ENCODE measurements at places on chromosomes 12 and 14.

GRCh38 chr14:32594766-32595165, 265.7 kb downstream of the AKAP6 start:
- no peak for DNase-seq

DNA sequence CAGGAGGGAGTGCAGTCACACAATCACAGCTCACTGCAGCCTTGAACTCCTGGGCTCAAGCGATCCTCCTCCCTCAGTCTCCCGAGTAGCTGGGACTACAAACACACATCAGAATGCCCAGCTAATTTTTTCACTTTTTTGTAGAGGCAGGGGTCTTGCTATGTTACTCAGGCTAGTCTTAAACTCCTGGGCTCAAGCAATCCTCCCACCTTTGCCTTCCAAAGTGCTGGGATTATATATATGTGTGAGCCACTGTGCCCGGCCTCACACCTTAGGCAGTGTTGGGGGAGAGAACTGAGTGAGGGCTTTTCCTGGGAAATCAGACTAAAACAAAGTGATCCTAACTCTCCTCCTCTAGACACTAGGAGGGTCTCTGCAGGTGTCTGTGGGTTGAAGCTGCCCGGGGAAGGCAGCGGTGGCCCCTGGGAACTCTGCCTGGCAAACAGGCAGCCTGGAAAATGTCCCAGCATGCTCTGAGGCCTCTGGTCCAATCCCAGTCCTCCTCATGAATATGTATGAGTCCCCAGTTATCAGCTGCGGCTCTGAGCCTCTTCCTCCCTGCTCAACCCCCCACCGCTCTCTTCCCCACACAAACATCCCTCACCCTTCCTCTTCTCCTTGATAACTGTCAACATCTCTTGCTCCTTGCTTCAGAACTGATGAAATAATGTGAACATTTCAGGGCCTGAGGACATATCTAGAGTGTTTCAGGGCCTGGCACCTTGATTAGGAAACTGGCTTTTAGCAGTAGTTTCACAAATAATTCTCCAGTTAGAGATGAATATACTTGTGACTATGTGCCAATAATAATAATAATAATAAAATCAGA, 7.9 kb upstream of the NAA25 start:
- DNase-seq = peak; percentile 40

GRCh38 chr12:76649099-76649498, 89.5 kb upstream of the OSBPL8 start:
- no peak for DNase-seq

DNA sequence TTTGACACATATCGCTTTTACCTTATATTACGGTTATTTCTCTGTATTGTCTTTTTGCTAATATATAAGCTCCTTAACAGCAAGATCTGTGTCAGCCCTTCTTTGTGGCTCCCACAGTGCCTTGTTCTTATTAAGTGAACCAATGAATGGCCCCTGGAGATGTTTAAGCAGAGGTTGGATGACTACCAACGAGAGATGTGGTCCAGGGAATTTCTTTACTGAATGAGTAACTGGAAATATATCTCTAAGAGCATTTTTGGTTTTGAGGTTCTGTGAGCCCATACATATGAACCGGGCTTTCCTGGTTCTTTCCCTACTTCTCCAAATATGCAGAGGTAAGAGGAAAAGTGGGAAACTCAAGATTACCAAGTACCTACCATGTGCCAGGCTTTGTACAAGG, 23.5 kb downstream of the CALCOCO1 start:
- DNase-seq = no peak

DNA sequence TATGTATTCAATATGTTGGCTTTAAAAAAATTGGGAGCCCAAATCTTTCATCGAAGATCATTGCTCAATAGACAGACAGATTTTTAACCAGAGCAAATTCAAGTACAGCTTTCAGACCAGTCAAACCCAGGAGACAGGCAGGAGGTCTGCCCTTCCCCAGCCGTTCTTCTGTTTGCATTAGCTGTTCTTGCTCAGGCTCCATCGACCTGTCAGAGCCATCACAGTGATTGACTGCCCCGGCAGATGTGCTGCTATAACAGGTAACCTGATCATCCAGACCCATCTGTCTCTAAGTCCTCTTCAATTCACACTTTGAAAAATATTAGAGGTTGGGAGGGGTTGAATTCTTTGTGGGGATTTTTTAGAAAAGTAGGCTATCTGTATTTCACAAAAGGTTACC, 453.5 kb downstream of the FOXG1 start:
- peak; percentile 90 for DNase-seq

GRCh38 chr12:3604748-3605586, 114.0 kb downstream of the PRMT8 start:
- peak; percentile 78 for DNase-seq

DNA sequence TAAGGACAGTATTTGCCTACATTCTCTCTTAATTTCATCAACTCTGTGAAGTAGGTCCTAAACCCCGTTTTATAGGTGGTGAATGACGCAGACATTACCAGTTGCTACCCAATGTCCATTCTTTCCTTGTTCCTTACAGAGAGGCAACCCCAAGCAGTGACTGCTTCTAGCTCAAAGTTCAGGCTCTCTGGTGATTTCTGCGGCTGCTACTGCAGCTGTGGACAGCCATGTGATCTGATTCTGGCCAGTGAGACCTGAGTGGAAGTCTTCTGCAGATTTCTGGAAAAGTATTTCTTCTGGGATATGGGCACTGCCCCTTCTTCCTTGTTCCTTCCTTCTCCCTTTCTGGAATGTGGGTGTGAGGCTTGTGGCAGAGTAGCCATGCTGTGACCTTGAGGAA, 82.9 kb downstream of the ARF6 start:
- no peak for DNase-seq

- DNase-seq = peak; percentile 78
Observed at GRCh38 chr12:103880299-103881142, 39.5 kb upstream of the NT5DC3 start.

GRCh38 chr14:68888025-68888850, 90.9 kb downstream of the ACTN1 start:
- DNase-seq = no peak

DNA sequence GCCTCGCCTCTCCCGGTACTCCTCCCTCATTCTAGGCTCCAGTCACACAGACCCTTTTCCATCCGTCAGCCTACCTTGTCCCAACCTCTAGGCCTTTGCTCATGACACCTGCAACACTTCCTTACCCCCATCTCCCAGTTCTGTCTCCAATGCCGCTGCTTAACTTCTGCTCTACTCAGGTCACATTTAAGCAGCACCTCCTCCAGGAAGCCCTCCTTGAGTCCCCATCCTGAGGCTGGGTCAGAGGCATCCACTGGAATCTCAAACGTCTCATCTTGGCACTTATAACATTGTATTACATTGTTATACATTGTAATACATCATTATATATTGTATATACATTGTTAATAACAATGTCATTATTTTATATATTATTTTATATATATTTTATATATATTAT, 32.8 kb downstream of the RASAL1 start:
- DNase-seq = no peak

- DNase-seq = no peak
Observed at GRCh38 chr12:31859232-31859977, 99.8 kb upstream of the RESF1 start.

- DNase-seq = no peak
Observed at GRCh38 chr12:120381752-120382419, 12.9 kb upstream of the MSI1 start.

DNA sequence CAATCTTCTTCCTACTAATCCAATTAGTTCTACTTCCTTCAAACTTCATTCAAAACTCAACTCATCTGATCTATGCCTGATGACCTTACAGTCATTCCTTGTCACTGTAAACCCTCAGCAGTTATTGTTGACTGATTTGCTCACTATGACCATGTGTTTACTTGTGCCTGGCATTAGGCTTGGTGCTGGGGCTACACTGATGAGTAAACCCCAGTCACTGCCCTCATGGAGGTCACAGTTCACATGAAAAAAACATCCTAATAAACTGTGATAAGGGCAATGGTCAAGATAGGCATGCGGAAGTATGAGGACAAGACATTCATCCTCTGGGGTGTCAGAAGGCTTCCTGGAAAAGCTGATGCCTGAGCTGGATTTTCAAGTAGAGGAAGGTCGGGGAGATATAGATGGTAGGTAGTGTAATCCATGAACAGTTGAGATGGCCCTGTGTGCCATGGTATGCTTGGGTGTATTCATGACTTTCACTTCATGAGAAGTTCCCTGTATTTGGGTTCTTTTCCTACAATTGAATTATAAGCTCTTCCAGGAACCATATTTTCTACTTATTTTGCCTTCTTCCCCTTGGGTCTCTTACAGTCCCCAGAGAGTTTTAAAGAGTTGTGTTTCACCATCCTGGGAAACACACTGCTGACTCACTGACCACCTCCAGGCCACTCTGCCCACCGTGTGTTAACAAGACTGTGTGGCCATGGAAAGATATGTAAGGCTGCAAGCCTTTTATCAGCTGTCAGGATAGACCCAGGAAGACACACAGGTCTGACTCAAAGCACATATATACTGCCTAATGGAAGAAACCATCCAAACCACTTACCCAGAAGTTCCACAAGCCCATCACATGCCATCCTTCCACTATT, 38.7 kb upstream of the DUSP6 start:
- DNase-seq = no peak

DNA sequence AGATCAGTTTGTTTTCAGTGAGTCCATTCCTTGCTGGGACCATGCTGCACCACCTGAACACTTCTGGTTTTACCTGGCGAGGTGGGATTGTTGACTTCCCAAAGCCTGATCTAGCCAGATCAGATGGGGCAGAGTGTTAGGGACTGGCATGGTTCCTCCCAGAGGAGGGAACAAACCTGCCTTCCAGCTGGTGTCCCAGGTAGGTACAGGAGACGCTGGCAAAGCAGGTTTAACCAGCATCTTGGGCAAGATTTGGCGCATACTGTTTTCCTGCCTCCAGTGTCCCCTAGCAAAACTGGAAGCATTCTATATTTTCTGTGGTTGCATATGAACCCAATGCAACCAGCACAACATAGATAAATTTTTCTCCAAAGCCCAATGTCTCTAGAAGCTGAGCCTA, 14.6 kb upstream of the FOS start:
- DNase-seq = no peak

DNA sequence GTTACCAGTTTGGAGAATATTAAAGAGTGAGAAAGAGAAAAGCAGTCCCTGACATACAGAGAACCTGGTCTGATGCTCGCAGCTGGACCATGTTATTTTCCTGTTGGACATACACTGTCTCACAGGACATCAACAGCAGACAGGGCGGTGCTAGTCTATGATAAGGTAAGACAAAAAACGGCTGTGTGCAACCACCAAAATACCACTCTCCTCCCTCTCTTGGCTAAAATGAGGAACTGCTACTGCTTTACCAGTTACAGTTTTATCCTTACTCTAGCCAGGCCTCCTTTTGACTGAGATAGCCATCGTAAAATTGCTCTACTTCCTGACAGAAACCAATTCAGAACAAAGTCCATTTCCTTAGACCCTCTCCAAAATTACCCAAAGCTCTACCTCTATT, 47.0 kb upstream of the ERGIC2 start:
- no peak for DNase-seq

GRCh38 chr14:60266021-60266937, 17.3 kb downstream of the PPM1A start:
- DNase-seq = no peak

DNA sequence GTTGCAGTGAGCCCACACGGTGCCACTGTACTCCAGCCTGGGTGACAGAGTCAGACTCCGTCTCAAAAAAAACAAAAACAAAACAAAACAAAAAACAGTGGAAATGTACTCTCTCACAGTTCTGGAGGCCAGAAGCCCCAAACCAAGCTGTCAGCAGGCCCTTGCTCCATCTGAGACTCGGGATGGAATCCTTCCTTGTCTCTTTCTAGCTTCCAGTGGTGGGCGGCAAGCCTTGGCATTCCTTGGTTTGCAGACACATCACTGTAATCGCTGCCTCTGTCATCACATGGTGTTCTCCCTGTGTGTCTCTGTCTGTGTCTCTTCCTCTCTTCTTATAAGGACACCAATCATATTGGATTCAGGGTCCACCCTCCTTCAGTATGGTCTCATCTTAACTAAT, 6.4 kb downstream of the TNS2 start:
- no peak for DNase-seq

DNA sequence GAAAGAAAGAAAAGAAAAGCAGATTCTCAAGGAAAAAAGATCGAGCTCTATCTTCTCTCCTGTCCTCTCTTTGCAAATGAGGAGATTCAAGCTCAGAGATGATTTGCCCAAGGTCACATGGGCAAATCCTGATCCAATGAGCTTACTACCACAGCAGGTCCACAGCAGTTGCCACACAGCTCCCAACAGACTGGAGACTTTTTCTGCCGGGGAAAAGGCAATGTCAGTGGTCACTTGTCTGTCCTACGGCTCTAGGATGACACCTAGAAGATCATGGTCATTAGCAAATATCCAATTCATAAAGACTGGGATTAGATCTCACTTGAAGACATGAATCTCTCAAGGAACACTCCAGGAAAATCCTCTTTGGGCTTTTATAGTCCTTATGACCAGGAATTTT, 58.8 kb downstream of the TTC7B start:
- no peak for DNase-seq

DNA sequence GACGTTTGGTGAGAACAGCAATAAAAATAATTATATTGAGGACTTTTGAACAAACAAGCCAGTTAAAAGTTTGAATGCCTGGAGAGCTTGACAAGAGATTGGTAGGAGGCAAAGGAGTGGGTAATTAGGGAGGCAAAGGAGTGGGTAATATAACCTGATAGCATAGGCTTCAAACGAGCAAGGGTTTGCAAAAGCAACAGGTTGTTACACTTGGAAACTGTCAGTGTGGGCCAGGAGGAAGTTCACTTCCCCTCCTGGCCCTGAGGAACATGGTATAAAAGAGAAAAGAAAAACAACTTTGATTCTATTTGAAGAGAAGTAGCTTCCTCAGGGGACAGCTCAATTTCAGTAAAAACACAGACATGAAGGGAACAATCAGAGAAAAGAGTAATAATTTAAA, 121.7 kb downstream of the CCER1 start:
- DNase-seq = peak; percentile 52

GRCh38 chr12:118742431-118742830, 238.9 kb upstream of the SRRM4 start:
- no peak for DNase-seq

GRCh38 chr12:69007101-69007854, 74.3 kb upstream of the CPM start:
- peak; percentile 37 for DNase-seq

- DNase-seq = no peak
Observed at GRCh38 chr12:53699678-53700025, 23.8 kb upstream of the ATP5MC2 start.

GRCh38 chr12:62744551-62744950, 190.4 kb downstream of the PPM1H start:
- DNase-seq = no peak

- no peak for DNase-seq
Observed at GRCh38 chr12:109814600-109815150, 18.5 kb downstream of the TRPV4 start.

DNA sequence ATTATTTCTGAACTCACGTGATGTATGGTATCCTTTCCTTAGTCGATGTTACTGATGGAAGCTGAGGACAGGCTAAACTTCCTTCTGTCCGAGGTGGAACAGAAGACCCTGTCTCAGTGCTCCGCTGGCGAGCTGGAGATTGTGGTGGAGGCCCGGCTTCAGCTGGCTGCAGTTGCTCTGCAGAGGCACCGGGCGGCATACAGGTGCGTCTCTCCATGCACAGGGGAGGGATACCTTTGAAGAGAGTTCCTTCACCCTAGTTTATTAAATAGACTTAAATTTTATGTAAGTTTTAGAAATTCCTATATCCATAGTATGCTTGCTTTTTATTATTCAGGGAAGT, 186.7 kb upstream of the NEDD1 start:
- DNase-seq = no peak
